GM18507 (cell line): ENCODE measurements at places on chromosomes 4 and X.

DNA sequence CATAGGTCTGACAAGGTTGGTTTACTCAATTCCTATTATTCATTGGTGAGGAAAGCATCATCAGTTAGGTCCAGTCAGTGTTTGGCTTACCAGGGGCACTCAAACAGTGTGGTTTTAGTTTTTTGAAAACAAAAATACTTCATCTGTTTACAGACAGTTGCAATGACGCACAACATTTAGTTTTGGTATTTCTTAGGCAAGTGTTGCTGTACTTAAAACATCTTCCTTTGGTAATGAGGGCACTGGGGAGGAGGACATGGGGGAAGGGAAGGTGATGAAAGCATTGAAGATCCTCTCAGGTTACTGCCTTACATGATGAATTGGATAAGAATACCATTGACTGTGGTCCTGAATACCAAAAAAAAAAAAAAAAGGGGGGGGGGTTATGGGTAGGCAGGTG is 93.7 kb upstream of the MAOA start:
- no peak for DNase-seq

DNA sequence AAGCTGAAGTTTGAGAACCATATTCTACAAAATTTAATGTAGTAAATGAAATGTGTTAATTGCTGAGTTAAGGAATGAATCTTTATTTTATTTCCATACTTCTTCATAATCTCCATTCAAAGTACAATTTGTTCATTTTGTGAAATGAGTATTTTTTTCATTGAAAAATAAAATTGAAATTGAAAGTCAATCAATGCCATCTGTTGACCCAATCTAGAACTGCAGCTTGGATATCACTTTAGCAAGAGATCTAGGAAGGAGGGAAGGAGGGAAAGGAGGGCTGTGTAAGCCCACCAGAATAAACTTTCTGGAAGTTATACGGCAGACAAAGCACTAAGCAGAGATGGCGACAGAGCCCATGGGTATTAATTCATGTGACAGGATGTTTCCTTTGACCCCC is 128.4 kb downstream of the ZMAT1 start:
- DNase-seq: no peak

- DNase-seq: no peak
Observed at GRCh38 chrX:150362599-150363481, at the start of gene MAMLD1. Gene MAMLD1 (plus strand): TSS chrX:150363317. CDS start chrX:150445517, 82,200 bp downstream.

DNA sequence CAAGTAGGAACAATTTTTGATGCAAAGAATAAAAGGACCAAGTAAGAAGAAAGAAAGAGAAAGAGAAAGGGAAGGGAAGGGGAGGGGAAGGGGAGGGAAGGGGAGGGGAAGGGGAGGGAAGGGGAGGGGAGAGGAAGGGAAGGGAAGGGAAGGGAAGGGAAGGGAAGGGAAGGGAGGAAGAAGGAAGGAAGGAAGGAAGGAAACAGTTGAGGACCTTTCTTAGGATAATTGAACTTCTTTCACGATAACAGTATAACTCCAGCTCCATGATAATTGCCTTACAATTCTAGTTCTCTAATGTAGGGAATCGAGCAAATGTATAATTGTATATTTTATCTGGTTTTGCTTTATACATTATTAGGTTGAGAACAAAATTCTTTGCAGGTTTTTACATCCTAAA is 556.2 kb upstream of the PCDH10 start:
- no peak for DNase-seq

- no peak for DNase-seq
Observed at GRCh38 chrX:9337046-9337445, 127.8 kb upstream of the TBL1X start.
